ENCODE measurements at places on chromosomes 13 and 19. TPM values are rescaled to one million over a fixed set of nuclear protein-coding genes. Genes with fewer than 3 reads are reported as not detected.

DNA sequence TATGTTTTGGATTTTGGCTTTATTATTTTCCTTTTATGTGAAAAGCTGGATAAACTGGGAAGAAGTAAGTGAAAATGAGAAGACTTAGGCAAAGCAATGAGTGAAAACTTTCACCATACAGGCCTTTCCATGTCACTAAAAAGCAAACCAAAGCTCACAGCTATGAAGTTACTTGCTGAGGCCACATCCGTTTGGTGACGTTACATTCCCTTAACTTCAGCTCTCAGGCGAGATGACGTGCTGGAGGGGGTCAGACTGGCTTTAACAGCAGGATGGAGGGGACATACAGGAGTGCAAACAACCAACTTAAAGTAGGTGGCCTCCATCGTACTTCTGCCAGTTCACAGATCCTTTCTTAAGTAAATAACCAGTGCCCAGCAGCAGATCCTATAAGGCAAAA is 522.3 kb downstream of the MYO16 start:
- no peak overlapping the region for H3K27ac ChIP-seq
- peaks cover 10% of the 10 kb centered on the region for H3K4me1 ChIP-seq
- H3K27me3 ChIP-seq, result no peaks in the 10 kb centered on the region
- no peaks in the 10 kb centered on the region for H3K36me3 ChIP-seq
- H3K4me3 ChIP-seq, result no peak overlapping the region

DNA sequence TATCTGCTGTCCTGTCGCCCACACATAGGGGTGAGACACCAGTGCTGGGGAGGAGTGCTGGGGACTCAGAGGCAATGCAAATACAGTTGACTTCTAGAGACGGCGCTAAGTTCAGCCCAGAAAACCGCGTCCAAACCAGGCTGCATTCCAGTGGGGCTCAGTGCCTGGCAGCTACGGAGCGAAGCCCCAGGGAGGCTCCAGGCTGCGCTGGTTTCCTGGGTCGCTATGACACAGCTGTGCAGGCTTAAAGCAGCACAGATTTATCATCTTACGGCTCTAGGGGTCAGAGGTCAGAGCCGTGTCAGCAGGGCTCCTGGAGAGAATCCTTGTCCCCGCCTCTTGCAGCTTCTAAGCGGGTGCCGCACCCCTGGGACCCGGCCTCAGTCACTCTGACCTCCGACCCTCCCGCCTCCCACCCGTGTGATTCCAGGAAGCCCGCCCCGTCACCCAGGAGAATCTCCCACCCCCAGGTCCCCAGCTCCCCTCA is 61.6 kb downstream of the ANKRD10 start:
- no peak overlapping the region for H3K4me3 ChIP-seq
- H3K4me1 ChIP-seq, result no peaks in the 10 kb centered on the region
- no peak overlapping the region for H3K27ac ChIP-seq
- H3K27me3 ChIP-seq, result no peaks in the 10 kb centered on the region

The ANKRD27 gene
- 35.6 TPM for total RNA-seq

DNA sequence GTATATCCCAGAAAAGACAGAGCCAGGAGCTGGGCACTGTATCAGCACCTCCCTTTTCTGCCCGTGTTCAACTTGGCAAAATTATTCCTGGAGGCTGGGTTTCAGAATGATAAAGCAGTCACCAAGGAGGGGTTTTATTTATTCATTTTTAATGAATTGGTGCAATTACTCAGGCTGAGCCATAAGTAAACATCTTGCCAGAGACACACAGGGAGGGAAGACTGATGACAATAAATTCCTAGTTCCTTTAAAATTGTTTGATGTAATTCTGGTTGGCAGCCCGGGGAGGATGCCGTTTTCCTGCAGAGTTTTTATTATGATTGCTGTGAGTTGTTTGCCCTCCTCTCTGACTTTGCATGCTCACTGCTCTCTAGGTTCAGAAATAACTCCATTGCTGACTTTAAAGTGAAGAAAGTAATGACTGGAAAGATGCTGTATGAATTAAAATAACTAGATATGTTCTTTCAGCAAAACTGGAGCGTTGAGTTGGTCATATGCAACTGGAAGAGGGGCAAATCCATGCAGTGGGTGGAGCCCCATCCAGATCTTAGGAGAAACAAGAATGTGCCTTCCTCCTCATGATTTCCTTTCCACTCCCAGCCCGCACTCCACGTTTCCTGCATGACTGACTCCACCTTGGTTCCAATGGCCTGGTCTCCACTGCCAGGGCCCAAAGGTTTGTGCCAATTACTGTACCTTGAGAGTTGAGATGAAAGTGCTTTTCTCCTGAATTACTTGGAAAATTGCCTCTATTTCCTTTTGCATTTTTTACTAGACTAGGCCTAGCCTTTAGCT is 182.1 kb downstream of the RFC3 start:
- H3K36me3 ChIP-seq, result no peaks in the 10 kb centered on the region
- no peak overlapping the region for H3K27ac ChIP-seq
- no peaks in the 10 kb centered on the region for H3K27me3 ChIP-seq
- DNase-seq, result no peak
- no peaks in the 10 kb centered on the region for H3K4me1 ChIP-seq
- H3K4me3 ChIP-seq, result no peak overlapping the region

DNA sequence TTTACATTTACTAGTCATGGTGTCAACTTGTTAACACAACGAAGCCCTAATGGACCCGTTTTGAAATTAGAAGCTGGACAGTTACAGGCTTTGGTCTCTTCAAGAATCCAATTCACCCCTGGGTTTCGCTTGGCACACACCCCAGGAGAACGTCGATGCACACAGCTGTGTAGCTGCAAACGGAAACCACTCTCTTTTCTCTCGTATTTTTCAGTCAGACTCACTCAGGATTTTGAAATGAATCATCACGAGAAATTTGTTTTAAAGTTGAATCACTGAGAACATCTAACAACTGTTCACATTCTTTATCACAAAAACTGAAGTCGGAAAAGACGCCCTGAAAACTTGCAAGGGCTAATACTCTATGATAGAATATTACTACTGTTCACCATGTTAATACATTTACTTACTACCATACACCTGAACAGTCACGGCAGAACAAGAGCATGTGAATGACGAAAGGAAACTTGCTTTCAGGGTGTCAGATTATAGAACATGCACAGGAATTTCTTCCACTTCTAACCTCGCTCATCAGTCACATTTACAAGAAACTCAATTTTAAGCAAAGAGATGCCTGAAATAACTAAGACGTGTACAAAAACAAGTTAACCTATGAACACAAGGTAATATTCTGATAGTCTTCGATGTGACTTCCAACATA is 4.7 kb downstream of the PNMA8A start:
- no peaks in the 10 kb centered on the region for H3K27me3 ChIP-seq
- H3K27ac ChIP-seq, result no peak overlapping the region
- peaks cover 10% of the 10 kb centered on the region for H3K4me1 ChIP-seq
- H3K4me3 ChIP-seq, result no peak overlapping the region
- no peaks in the 10 kb centered on the region for H3K36me3 ChIP-seq

The PABPC3 gene
- 0.12 TPM for total RNA-seq

DNA sequence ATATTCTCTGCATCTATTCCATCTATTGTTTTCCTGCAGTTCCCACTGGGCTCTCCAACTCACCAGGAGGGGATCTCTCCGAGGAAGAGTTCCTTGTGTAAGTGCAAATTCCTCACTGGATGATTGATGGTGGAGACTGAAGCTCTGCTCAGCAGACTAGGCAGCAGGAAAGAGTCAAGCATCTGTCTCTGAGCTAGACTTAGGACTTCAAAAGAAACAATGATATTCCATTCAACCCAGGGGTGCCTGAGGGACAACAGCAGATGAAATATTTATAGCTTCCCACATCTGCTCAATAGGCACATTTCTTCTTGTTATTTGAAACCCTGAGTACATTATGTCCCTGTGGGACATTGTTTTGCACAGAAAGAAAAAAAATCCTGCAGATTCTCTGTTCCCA is at the start of the genes OR7A5 and OR7C1:
OR7A5 (minus strand) TSS at position 175 of the 400 bp plus-strand sequence. CDS start 6,944 bp downstream, outside the sequence.
OR7C1 (minus strand) TSS at position 175 of the 400 bp plus-strand sequence. CDS start 35,049 bp downstream, outside the sequence.
- no peaks in the 10 kb centered on the region for H3K4me1 ChIP-seq
- H3K4me3 ChIP-seq, result no peak within 1 kb of the TSS
- DNase-seq, result no peak
- H3K27ac ChIP-seq, result no peak within 1 kb of the TSS
- H3K36me3 ChIP-seq, result no peaks in the 10 kb centered on the region

- no peak for DNase-seq
- no peak overlapping the region for H3K27ac ChIP-seq
- peaks cover 9% of the 10 kb centered on the region for H3K27me3 ChIP-seq
- H3K36me3 ChIP-seq, result no peaks in the 10 kb centered on the region
- H3K4me3 ChIP-seq, result no peak overlapping the region
- peaks cover 11% of the 10 kb centered on the region for H3K4me1 ChIP-seq
Observed at GRCh38 chr19:45475537-45476291, 7.9 kb downstream of the FOSB start.

DNA sequence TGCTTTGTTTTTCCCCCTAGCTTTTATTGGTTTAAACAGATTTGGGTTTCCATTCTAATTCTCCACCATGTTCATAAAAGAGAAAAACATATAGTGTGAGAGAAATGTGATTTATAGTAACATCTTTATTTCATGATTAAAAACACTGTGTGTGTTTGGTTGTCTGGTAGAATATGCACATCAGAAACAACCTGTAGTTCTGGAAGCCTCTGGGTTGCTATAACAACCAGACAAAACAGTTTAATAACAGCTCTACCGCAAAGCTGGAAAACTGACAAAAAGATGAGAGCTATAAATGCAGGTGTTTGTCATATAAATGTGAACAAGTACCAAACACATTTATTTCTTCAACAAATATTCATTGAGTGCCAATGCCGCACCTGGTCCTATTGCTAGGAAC is 9.8 kb downstream of the KBTBD6 start:
- no peak overlapping the region for H3K4me3 ChIP-seq
- H3K36me3 ChIP-seq, result no peaks in the 10 kb centered on the region
- H3K4me1 ChIP-seq, result no peaks in the 10 kb centered on the region
- no peaks in the 10 kb centered on the region for H3K27me3 ChIP-seq
- no peak overlapping the region for H3K27ac ChIP-seq
- no peak for DNase-seq

GRCh38 chr19:45217193-45217956 is 27.8 kb downstream of the EXOC3L2 start:
- H3K27me3 ChIP-seq, result peaks cover 42% of the 10 kb centered on the region
- H3K4me1 ChIP-seq, result peaks cover 24% of the 10 kb centered on the region
- H3K4me3 ChIP-seq, result no peak overlapping the region
- H3K36me3 ChIP-seq, result no peaks in the 10 kb centered on the region
- no peak overlapping the region for H3K27ac ChIP-seq

GRCh38 chr19:16372065-16372915 is 47.7 kb downstream of the KLF2 start:
- H3K4me1 ChIP-seq, result peaks cover 50% of the 10 kb centered on the region
- no peak for DNase-seq
- peak overlapping the region; percentile 63 for H3K27ac ChIP-seq
- no peak overlapping the region for H3K4me3 ChIP-seq
- H3K27me3 ChIP-seq, result no peaks in the 10 kb centered on the region
- peaks cover 29% of the 10 kb centered on the region for H3K36me3 ChIP-seq

GRCh38 chr19:58304255-58304654 is 922 bp upstream of the ERVK3-1 start:
- peak overlapping the region; percentile 95 for H3K27ac ChIP-seq
- H3K4me3 ChIP-seq, result peak overlapping the region; percentile 91
- H3K27me3 ChIP-seq, result no peaks in the 10 kb centered on the region
- peaks cover 20% of the 10 kb centered on the region for H3K4me1 ChIP-seq

DNA sequence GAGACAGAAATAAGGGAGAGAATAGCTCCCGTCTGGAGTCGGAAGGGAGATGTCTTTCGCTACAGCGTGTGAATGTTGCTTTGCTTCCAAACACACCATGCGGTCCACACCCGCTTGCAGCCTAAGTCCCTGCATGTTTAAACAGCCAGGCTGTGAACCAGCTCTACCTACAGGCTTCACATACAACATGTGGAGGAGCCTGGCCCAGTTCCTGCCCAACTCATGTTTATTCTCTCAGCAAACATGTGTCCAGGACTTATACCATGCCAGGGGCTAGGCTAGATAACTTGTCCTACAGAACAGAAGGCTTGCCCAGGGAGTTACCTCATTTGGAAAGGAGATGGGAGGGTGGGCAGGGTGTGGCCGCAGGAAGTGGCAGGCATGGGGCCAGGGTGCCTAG is 181.5 kb downstream of the FOXO1 start:
- H3K4me3 ChIP-seq, result no peak overlapping the region
- H3K27me3 ChIP-seq, result no peaks in the 10 kb centered on the region
- DNase-seq, result no peak
- H3K4me1 ChIP-seq, result no peaks in the 10 kb centered on the region
